ENCODE measurements at places on chromosomes 7 and 10.

GRCh38 chr10:32372000-32372875, 25.3 kb upstream of the EPC1 start:
- H3K4me3 ChIP-seq = no peak overlapping the region
- H3K27ac ChIP-seq = no peak overlapping the region
- no peak for DNase-seq
- H3K27me3 ChIP-seq = no peaks in the 10 kb centered on the region
- peaks cover 29% of the 10 kb centered on the region for H3K4me1 ChIP-seq
- peaks cover 28% of the 10 kb centered on the region for H3K36me3 ChIP-seq

- no peak overlapping the region for H3K27ac ChIP-seq
- no peaks in the 10 kb centered on the region for H3K36me3 ChIP-seq
- no peaks in the 10 kb centered on the region for H3K4me1 ChIP-seq
- peaks cover 5% of the 10 kb centered on the region for H3K27me3 ChIP-seq
- no peak overlapping the region for H3K4me3 ChIP-seq
Observed at GRCh38 chr10:84005403-84005802, 133.9 kb upstream of the GHITM start.

- DNase-seq = no peak
- peaks cover 4% of the 10 kb centered on the region for H3K4me1 ChIP-seq
- no peaks in the 10 kb centered on the region for H3K27me3 ChIP-seq
- no peak overlapping the region for H3K27ac ChIP-seq
- no peak overlapping the region for H3K4me3 ChIP-seq
Observed at GRCh38 chr7:12633582-12633981, 53.9 kb upstream of the ARL4A start.

- H3K27me3 ChIP-seq = no peaks in the 10 kb centered on the region
- no peaks in the 10 kb centered on the region for H3K36me3 ChIP-seq
- H3K4me3 ChIP-seq = no peak overlapping the region
- no peak overlapping the region for H3K27ac ChIP-seq
- no peak for DNase-seq
- no peaks in the 10 kb centered on the region for H3K4me1 ChIP-seq
Observed at GRCh38 chr7:132125096-132125495, 451.2 kb downstream of the PLXNA4 start.

DNA sequence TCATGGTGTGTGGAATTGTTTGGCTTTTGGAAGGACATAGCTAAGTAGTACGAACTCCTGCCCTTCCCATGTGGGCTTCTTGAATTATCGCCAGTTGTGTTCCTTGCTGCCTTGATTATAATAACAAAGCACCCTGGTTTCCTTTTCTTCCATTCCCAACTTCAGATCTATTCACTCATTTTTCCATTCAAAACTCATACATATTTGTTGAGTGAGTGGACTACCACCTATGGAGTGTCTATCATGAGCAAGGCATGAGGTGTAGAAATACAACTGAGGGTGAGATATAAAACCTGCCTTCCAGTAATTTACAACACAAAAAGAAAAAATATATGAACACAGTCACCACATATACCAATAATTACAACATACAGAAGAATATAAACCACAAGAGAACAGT, 4.9 kb upstream of the COL17A1 start:
- no peak overlapping the region for H3K27ac ChIP-seq
- no peaks in the 10 kb centered on the region for H3K4me1 ChIP-seq
- H3K4me3 ChIP-seq = no peak overlapping the region
- H3K27me3 ChIP-seq = no peaks in the 10 kb centered on the region

- no peak overlapping the region for H3K27ac ChIP-seq
- no peaks in the 10 kb centered on the region for H3K36me3 ChIP-seq
- peak; percentile 66 for DNase-seq
Observed at GRCh38 chr7:149414745-149415390, 46.0 kb downstream of the ZNF777 start.

GRCh38 chr10:114618722-114619121, 39.4 kb downstream of the ABLIM1 start:
- H3K27ac ChIP-seq = no peak overlapping the region
- no peaks in the 10 kb centered on the region for H3K27me3 ChIP-seq
- no peak overlapping the region for H3K4me3 ChIP-seq

- no peak overlapping the region for H3K4me3 ChIP-seq
- H3K27me3 ChIP-seq = no peaks in the 10 kb centered on the region
- H3K4me1 ChIP-seq = no peaks in the 10 kb centered on the region
- no peak overlapping the region for H3K27ac ChIP-seq
- no peaks in the 10 kb centered on the region for H3K36me3 ChIP-seq
- no peak for DNase-seq
Observed at GRCh38 chr7:48416327-48416908, 245.2 kb downstream of the ABCA13 start.

GRCh38 chr10:89093728-89094127, 103.1 kb downstream of the FAS start:
- no peaks in the 10 kb centered on the region for H3K27me3 ChIP-seq
- no peaks in the 10 kb centered on the region for H3K36me3 ChIP-seq
- H3K4me1 ChIP-seq = no peaks in the 10 kb centered on the region
- no peak for DNase-seq
- H3K27ac ChIP-seq = no peak overlapping the region
- H3K4me3 ChIP-seq = no peak overlapping the region

- DNase-seq = no peak
- no peak overlapping the region for H3K27ac ChIP-seq
- no peaks in the 10 kb centered on the region for H3K36me3 ChIP-seq
- no peak overlapping the region for H3K4me3 ChIP-seq
- H3K27me3 ChIP-seq = peaks cover 10% of the 10 kb centered on the region
Observed at GRCh38 chr10:131653554-131654470, 247.0 kb upstream of the PPP2R2D start.
